Left renal pelvis (tissue), 4 donors: ENCODE measurements at places on chromosomes 12 and 14.

DNA sequence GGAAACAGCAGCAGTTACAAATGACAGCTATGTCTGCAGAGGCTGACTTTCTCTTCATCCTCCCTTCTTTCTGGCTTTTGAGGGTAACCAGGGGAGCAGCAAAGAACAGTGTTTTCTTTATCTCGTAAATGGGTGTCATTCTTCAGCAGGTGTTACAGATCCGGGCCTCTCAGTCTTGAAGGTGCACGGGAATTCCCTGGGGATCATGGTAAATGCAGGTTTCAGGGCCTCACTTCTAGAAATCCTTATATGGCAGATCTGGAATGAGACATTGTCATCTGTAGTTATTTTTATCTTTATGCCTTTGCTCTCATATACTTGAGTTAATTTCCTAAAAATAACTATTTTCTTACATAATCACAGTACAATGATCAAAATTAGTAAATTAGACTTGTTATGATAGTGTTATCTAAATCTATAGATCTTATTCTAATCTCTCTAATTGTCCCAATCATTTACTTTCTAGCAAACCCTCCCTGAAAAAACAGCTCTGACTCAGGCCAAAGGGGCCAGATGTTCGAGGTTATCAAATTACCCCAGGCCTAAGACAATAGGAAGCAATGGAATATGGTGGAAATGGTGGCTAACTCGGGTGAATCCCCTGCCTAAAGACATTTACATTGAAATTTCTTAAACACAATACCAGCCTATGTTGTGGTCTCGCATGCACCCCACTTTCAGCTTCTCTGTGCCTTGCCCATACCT lies 145.0 kb downstream of the CAND1 start:
- no peak for DNase-seq

DNA sequence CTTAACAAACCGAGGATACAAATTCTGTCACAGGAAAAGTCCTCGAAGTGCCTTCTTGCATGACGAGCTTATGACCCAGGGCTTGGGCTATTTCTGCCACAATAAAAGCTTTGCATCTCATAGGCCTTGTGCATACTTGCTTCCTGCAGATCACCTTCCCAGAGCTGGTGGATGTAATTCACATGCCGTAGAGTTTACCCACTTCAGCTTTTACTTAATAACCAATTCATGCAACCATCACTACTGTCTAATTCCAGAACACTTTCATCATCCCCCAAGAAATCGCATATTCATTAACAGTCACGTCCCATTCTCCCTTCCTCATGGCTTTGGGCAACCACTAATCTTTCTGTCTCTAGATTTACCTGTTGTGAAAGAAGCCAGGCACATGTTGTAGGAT lies 9.0 kb upstream of the BDKRB1 start:
- DNase-seq: no peak

- DNase-seq: no peak
These were observed 152.1 kb downstream of the ADGRD1 start for GRCh38 chr12:131105736-131106348.

- no peak for DNase-seq
These were observed 8.2 kb downstream of the ULK1 start for GRCh38 chr12:131902332-131903241.

- no peak for DNase-seq
These were observed 94.3 kb downstream of the RIMBP2 start for GRCh38 chr12:130621696-130622298.

- no peak for DNase-seq
These were observed 123.1 kb downstream of the ZFP36L1 start for GRCh38 chr14:68669603-68670358.

GRCh38 chr12:128056136-128056801 lies 210.7 kb upstream of the TMEM132C start:
- no peak for DNase-seq

- DNase-seq: no peak
These were observed 93.8 kb upstream of the MDM1 start for GRCh38 chr12:68425998-68426397.

DNA sequence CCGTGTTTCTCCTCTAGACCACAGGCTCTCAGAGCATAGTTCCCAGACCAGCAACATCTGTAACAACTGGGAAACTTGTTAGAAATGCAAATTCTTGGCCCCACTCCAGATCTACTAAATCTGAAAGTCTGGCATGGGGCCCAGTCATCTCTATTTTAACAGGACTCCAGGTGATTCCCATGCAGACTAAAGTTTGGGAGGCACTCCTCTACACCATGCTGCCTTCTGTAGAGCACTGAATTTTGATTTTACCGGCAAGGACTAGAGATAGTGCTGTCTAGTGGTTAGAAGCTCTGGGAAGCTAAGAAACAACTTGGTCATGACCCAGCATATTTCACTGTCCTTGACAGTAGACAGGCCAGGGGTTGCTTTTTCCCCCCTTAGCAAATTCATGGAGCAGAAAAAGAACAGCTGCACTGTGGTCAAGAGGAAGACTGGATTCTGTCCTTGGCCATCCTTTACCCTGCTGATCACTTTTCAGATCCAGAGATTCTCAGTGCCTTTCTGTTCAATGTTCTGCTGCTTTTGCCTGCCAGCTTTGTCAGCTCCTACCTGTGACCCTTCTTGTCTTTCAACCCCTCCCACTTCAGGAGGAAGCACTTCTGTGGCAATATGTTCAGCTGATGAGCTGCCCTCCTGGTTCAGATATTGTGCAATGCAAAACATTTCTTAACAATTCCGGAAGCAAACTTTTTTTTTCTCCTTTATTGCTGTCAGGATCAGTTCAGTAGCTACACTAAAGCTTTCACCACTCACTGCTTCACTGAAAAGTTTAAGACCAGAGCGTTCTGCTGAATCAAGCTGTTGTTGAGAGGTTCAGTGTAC lies 133.8 kb upstream of the NUDT4 start:
- DNase-seq: peak; percentile 36

DNA sequence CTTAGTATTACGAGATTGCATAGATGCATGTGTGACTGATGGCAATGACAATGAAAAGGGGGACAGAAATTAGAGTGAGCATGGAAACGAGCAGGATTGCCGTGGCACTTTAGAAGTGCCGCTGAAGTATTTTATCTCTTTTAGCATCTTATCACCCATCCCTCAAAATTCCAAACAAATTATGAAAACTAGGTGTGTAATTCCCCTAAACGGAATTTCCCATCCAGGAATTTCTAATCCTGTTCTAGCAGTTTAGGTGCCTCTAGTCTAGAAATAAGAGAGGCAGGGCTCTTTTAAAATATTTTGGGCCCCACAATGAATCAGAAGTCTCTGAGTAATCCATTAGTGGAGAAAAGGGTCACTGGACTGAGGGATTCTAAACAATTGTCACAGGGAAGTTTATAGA lies 947 bp downstream of the TMEM52B start:
- no peak for DNase-seq

- no peak for DNase-seq
These were observed 25.2 kb downstream of the SLC24A4 start for GRCh38 chr14:92348154-92348553.
